NCI-H2171 treated with DMSO at 0.1 percent for 48 hours (cell line): ENCODE measurements at places on chromosomes 6 and 20.

- no peak for DNase-seq
These were observed 6.1 kb upstream of the DTNBP1 start for GRCh38 chr6:15668918-15669317.

GRCh38 chr20:43750774-43751166, 24.0 kb upstream of the GTSF1L start:
- no peak for DNase-seq

DNA sequence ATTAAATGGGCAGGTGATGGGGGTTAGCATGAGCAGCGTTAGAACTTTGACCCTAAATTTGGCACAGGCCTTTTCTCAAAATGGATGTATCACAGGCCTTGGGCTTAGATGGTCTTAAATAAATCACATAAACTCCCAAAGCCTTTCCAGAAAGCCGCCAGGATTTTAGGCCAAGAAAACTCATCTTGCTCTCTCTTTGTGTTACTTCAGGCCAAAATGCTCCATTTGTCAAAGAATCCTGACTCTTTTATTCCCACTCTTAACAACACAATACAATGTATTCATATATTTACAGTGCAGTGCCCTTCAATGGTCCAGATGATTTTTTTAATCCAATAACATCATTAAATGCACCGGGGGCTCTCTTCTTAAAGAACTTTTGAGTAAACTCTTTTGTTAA, 5.9 kb upstream of the TCP11 start:
- DNase-seq = no peak

DNA sequence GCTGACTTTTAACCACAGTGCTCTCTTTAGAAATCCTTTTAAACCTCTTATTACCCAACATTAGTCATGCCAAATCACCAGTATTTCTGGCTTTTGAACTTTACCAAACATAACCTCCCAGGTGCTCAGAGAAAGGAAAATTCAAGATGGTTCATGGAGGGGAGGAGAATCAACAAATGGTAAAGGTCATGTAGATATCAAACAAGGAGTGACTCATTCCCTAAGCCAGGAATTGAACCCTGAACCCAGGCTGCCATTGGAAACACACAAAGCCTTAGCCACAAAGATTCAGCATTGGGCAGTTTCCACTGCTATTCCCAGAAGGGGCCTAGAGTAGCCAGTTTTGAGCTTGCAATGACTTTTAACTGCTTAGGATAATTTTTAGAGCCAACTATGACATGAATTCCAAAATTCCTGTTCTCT, 21.6 kb upstream of the ENTPD6 start:
- DNase-seq = no peak

DNA sequence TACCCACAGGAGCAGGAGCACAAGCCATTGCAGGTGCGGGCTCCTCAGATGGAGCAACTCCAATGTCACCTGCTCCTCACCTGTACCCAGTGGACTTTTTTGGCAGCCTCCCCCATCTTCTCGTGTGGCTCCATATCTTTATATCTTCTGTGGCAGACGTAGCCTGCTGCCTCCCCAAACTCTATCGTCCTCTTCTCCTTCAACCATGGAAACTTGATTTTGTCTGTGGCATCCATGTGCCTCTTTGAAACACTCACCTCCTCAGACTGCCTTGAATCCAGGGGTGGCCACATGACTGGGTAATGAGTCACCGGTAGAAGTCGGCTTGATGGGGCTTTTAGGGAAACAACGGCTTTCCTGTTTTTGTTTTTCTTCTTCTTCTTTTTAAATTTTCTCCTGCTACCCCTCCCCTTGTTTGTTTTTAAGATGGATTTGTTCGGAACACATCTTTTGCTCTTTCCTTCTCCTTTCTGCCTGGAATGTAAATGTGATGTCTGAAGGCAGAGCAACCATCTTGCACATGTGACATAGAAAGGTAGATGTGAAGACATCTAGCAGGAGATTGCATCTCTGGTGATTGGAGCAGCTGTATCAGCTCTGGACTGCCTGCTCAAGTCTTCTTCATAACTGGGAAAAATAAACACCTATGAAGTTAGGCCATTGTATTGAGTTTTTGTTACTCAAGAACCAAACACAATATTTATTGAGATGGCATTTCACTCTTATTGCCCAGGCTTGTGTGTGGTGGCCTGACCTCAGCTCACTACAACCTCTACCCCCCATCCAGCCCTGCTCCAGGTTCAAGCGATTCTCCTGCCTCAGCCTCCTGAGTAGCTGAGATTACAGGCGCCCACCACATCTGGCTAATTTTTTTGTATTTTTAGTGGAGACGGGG, 69.9 kb upstream of the DDR1 start:
- no peak for DNase-seq

- no peak for DNase-seq
These were observed 35.4 kb upstream of the PIM1 start for GRCh38 chr6:37134396-37135191.

GRCh38 chr20:43446361-43446879, 11.3 kb upstream of the SRSF6 start:
- no peak for DNase-seq

DNA sequence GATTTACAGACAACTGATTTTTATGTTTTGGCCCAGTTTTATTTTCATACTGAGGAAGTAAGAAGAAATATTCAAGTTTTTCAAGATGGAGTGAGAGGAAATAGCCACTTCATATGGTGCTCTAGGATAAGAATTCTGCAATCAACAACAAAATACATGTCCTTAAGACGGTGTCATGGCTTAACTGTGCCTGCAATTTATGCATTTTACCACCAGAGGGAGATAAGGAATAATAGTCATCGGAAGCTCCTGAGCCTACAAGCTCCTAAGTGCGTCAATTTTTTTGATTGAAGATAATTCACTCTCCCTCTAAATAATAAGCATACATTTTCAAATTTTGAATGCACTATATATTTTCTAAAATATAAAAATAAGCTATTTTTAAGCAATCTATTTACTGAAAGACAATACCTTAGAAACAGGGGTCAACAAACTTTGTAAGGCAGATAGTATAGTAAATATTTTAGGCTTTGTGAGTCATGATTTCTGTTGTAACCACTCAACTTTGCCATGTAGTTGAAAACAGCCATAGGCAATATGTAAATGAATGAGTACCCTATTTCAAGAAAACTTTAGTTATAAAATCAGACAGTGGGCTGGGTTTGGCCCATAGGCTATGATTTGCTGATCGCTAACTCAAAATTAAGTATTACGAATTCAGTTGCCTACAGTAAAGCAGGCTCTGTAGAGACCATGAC, 230.9 kb upstream of the DTNBP1 start:
- no peak for DNase-seq

DNA sequence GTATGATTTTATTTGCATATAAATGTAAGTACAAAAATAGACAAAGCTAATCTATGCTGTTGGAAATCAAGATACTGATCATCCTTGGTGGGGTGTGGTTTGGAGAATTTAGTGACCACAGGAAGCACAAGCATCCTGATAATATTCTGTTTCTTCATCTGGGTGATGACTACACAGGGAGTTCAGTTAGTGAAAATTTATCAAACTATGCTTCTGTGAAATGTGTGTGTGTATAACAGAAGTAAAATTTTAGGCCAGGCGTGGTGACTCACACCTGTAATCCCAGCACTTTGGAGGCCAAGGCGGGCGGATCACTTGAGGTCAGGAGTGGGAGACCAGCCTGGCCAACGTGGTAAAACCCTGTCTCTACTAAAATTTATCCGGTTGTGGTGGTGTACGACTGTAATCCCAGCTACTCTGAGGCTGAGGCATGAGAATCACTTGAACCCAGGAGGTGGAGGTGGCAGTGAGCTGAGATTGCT, 20.6 kb downstream of the ENPP3 start:
- no peak for DNase-seq

- no peak for DNase-seq
These were observed 40.9 kb downstream of the FAM50B start for GRCh38 chr6:3890047-3890446.

DNA sequence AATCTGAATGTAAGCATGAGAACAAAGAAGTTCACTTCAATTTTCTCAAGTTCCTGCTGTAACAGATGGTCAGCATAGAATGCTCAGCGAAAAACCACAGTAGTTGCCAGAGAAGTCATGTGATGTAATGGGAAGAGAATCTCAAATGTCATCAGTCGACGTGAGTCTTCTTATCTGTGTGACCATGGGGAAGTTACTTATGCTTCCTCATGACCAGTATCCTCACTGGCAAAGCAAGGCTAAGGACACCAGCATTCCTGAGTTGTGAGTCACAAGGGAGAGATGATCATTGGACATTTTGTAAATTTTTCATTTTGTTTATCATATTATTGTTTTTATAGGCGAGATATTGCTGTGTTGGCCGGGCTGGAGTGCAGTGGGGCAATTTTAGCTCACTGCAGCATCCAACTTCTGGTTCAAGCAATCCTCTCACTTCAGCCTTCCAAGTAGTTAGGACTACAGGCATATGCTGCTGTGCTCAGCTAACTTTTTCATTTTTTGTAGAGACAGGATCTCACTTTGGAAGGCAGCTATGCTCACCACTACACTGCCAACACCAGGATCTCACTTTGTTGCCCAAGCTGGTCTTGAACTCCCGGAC, 21.9 kb downstream of the SGK1 start:
- peak; percentile 81 for DNase-seq

- no peak for DNase-seq
These were observed 492.5 kb upstream of the MANEA start for GRCh38 chr6:95084867-95085266.

DNA sequence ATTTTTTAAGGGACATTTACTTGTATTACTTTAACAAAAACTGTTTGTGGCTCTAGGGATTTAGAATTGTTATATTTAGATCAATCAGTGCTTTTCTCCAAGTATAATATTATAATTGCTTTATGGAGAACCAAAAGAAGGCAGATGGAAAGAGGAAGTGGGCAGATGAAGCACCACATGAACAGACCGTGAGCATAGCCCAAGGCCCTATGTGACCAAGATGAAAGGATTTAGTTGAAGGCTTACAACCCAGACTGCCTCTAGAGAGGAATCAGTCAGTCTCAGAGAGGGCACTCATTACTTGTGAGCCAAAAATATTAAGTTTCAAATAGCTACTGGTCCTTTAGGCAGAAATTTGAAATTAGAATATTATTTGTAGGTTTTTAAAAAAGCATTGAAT, 102.3 kb upstream of the IMPG1 start:
- DNase-seq = no peak

GRCh38 chr6:137676888-137677287, 182.7 kb upstream of the OLIG3 start:
- no peak for DNase-seq

GRCh38 chr20:58071298-58071697, 157.2 kb downstream of the ANKRD60 start:
- DNase-seq = no peak

GRCh38 chr6:23181356-23182110, 612.2 kb downstream of the HDGFL1 start:
- peak; percentile 69 for DNase-seq

DNA sequence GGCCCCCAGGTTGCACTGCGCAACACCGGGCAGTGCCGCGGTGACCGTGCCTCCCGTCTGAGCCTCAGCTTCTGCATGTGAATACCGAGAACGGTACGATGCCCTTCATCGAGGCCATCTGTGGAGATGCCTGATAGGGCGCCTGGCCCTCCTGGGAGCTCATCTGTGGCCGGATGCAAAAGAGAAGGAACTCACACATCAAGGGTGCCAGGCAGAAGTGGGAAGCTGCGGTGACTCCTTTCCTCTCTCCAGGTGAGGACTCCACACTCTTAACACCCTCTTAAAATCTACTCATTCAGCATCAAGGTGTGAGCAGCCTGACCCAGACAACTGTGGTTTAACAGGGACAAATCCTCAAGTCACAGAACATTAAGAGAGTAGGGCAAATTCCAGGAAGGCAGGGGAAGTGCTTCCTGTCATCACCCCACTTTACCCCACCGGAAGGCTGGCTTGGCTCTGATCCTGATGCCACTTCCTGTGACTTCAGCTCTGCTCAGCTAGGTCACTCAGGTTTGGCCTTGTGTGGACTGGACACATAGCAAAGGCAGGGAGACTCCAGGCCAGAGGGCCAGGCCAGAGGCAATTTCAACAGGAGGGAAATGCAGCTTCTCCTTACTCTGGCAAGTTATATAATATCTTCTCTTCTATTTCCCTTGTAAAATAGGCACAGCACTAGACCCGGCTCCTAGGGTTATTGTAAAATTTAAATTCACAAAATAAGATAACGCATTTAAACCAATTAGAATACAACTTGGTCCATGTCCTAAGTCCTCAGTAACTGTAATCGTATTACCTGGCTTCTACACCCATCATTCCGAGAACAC, 69.4 kb downstream of the CPNE5 start:
- no peak for DNase-seq

DNA sequence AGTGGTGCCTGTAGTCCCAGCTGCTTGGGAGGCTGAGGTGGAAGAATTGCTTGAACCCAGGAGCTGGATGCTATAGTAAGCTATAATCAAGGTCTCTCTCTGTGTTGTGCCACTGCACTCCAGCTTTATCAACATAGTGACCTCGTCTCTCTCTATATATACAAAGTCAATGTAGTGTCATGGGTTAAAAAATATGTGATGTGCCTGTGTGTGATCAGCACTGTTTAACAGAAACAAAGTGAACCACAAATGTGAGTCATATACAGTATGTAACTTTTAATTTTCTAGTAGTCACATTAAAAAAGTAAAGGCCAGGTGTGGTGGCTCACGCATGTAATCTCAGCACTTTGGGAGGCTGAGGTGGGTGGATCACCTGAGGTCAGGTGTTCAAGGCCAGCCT, 85.3 kb upstream of the RNF24 start:
- no peak for DNase-seq

- no peak for DNase-seq
These were observed 102.3 kb upstream of the FRMD1 start for GRCh38 chr6:168181316-168181715.

- no peak for DNase-seq
These were observed 12.8 kb downstream of the FKBP5 start for GRCh38 chr6:35675871-35676459.

DNA sequence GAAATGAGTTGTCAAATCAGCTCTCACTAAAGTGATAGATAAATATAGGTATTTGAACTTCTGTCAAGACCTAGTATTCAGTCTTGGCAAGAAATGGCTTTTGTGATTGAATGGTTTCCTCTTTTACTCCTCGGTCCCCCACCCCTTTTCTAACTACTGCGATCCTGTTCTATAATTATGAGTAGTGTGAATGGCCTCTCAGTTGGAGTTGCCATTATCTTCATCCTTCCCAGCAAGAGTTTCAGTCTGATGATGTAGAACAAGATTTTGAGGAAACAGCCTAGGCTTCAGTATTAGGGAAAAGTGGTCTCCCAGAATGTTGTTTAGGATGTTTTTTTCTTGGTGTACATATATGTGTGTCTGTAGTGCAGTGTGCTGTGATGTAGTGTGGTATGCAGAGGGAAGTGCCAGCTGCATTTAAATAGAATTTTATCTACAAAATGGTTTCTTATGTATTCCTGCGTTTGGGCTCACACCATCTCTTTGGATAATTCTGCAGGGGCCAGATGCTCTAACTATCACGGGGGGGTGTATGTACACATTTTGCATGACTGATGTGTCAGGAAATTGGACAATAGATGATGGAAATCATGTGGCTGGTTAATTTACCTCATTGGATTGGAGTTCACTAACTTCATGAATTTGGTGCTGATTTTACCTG, 180.1 kb upstream of the MMS22L start:
- no peak for DNase-seq

GRCh38 chr6:11718463-11718862, 60.1 kb downstream of the ADTRP start:
- no peak for DNase-seq
